Activated CD4-positive, alpha-beta T cell treated with anti-CD3 and anti-CD28 coated beads, Interleukin-2, amount 10 ng/mL, durations not matched to agents 7 days and 5 days (primary cell): ENCODE measurements at places on chromosomes 12 and 14. TPM values are rescaled to one million over a fixed set of nuclear protein-coding genes. Genes with fewer than 3 reads are reported as not detected.

Gene KLRC2
- not detected for total RNA-seq

Gene TAS2R42
- not detected for total RNA-seq

Gene SMIM41
- total RNA-seq, result not detected

Gene POLR3B
- 5.3 TPM for total RNA-seq

Gene HECTD1
- total RNA-seq, result 97.2 TPM

Gene CLEC14A
- total RNA-seq, result not detected

Gene SAMD15
- total RNA-seq, result 0.10 TPM

Gene PLEKHH1
- 0.29 TPM for total RNA-seq

Gene LYZ
- not detected for total RNA-seq

Gene TRPV4
- total RNA-seq, result 0.17 TPM

Gene C14orf132
- total RNA-seq, result 1.5 TPM

Gene CRIP1
- 753 TPM for total RNA-seq

Gene CCDC38
- not detected for total RNA-seq

Gene POU6F1
- total RNA-seq, result 4.7 TPM

Gene NOS1
- not detected for total RNA-seq

Gene FGF23
- total RNA-seq, result not detected

Gene NDUFA12
- 219 TPM for total RNA-seq

Gene PRPH
- total RNA-seq, result not detected

Gene C12orf54
- total RNA-seq, result not detected

Gene PZP
- total RNA-seq, result not detected

Gene NTS
- total RNA-seq, result not detected

Gene LRIG3
- total RNA-seq, result not detected

Gene TSPAN11
- total RNA-seq, result not detected

Gene FGD6
- 0.69 TPM for total RNA-seq

Gene PPP1R12A
- 124 TPM for total RNA-seq

Gene PKP2
- not detected for total RNA-seq

Gene DCN
- not detected for total RNA-seq

Gene PAWR
- 8.0 TPM for total RNA-seq

Gene C12orf50
- not detected for total RNA-seq

Gene ABHD12B
- total RNA-seq, result not detected

Gene ZNF641
- 24.0 TPM for total RNA-seq

Gene CLEC4D
- not detected for total RNA-seq

Gene NYNRIN
- 0.35 TPM for total RNA-seq

Gene REC8
- total RNA-seq, result 52.8 TPM

Gene APOF
- total RNA-seq, result not detected

Gene KRT79
- not detected for total RNA-seq

Gene ENDOU
- not detected for total RNA-seq

Gene OTUB2
- 2.4 TPM for total RNA-seq

Gene IL31
- not detected for total RNA-seq
